ENCODE measurements at places on chromosomes 5 and 9.

- DNase-seq, result no peak
Observed at GRCh38 chr9:4299005-4299795, 668 bp downstream of the GLIS3 start.

DNA sequence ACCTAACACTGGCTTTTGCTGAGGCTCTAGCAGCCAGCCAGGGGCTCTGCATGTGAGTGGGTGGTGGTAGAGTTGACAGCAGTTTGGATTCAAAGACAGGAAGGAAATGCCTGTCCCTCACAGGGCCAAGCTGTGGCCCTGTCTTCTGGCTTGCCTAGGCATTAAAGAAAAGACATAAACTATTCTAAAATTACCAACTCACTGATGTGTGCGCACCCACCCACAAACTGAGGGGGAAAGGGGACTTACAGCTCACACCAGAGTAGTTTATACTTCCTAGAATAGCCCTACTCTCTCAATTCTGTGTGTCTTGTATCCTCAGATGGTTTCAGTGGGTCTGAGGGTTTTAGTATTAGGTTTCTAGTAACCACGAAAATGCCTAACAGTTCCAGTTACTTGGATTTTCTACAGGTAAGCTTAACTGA, 18.3 kb upstream of the IL13 start:
- no peak for DNase-seq

- DNase-seq, result no peak
Observed at GRCh38 chr9:115411993-115412452, 294.1 kb upstream of the TNC start.

GRCh38 chr5:143062379-143062778, 292.2 kb downstream of the ARHGAP26 start:
- DNase-seq, result no peak

- DNase-seq, result peak; percentile 44
Observed at GRCh38 chr9:92140074-92140753, 25.0 kb upstream of the SPTLC1 start.

DNA sequence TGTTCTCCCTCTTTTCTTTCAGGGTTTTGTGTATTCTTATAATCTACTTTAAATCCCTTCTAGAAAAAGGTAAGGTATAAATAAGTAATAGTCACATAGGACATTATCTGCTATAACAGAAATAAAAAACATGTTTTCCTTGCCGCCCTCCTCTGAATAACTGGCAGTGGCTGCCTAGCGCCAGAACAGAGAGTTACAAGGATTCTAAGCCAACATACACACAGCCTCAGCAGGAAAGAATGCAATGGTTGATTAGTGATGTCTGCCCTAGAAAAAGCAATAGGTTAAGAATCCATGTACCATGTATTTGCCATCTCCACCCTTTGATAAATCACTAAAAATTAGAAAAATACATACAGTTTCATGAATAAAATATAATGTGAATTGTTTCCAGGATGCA, 4.9 kb downstream of the MED27 start:
- DNase-seq, result no peak

DNA sequence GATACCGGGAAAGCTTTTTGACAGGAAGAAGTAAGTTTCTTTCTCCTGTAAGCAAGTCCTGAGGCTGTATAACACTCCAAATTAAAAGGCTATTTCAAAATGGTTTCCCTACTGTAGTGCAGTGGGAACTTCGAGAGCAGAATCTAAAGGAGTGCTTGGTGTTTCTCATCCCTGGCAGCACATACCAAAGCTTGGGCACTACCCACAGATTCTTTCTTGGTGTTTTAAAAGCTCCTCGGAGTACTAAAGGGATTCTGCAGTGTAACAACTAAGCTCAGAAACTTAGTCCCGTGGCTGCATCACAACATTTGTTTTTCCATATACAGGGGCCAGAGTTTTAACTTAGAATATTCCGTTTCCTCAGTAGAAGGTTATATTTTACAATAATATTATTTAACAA, 5.6 kb upstream of the APC start:
- no peak for DNase-seq

GRCh38 chr5:99141534-99142128, 212.8 kb upstream of the CHD1 start:
- DNase-seq, result no peak

DNA sequence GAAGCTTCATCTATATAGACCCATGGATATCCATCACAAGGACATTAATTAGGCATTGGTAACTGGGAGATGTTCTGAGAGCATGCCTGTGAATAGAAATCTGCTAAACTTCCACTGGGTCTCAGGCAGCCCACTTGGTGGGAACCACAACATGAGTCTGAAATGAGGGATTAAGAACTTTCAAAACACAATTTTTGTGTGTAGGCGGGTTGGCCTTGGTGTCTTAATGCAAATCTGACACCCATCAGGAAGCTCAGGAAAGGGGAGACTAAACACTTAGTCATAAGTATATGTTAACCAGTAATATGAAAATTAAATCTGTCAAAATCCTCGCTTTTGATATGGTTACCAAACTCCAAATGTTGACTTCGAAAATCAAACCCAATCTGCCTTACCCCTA, 113.2 kb downstream of the FANCC start:
- no peak for DNase-seq

DNA sequence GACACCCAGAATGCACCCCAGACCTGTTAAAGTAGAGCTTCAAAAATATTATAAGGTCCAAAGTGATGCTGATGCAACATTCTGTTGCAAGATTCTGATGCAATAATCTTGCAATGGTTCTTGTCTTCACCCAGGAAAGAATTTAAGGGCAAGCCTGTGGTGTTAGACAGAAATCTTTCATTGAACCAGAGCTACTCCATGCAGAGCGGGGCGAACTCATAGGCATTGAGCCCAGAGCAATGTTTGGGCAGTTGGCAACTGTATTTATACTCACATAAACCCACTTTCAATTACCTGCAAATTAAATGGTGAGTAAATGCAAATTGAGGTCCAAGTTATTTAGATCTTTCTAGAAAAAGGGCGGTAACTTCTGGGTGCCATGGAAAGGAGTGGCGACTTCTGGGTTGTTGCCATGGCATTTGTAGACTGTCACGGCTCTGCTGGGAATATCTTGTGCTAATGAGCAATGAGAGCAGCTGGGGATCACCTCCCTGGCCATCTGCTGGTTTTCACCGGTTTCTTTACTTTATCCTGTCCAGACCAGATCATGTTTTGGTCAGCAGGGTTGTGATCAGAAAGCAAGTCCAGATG, 163.4 kb downstream of the ICE1 start:
- DNase-seq, result no peak

Measured in stimulated activated CD8-positive, alpha-beta memory T cell treated with anti-CD3 and anti-CD28 coated beads, Interleukin-15, amount 100 ng/mL, for 1 hour (primary cell).